ENCODE measurements at places on chromosomes 11 and 22.

DNA sequence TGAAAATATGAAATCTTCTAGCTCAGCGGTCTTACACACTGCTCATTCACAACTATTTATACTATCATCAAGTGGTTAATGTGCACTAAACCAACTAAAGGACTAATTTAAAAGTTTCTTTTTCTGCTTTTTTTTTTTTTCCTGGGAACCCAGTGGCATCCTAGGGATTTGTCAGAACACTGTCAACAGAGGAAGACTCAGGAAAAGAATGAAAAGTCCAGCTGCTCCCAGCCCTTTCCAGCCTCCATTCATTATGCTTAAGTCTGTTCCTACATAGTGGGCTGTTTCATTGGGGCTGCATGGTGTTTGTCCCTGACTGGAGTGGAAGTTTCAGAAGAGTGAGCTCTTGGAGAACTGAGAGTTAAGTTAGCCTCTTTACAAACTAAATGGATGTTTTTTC is 391.1 kb downstream of the AASDHPPT start:
- DNase-seq: no peak

GRCh38 chr11:112620621-112621394 is 340.4 kb upstream of the NCAM1 start:
- no peak for DNase-seq

- DNase-seq: no peak
Observed at GRCh38 chr11:7494086-7494745, 8.9 kb downstream of the OLFML1 start.

DNA sequence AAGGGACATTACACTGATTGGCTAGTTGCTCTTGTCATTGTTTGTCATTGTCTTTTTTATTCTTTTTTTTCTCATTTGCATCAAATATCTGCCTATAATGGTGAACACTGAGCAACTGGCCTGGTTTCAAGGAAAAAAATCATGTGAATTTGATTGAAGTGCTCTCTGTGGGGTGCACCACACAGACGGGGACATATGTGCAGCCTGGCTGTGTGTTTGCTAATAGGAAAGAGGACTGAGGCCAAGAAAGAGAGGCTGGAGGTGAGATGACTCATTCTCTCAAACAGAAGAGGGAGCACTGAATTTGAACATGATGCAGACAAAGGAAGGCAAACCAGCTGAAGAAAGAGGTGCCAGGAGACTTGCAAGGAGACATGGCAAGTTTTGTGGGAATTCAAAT is 684.9 kb upstream of the CCDC90B start:
- peak; percentile 6 for DNase-seq

GRCh38 chr11:16603245-16603644 is 135.2 kb upstream of the C11orf58 start:
- no peak for DNase-seq

GRCh38 chr11:76156971-76157427 is 49.3 kb downstream of the WNT11 start:
- no peak for DNase-seq

DNA sequence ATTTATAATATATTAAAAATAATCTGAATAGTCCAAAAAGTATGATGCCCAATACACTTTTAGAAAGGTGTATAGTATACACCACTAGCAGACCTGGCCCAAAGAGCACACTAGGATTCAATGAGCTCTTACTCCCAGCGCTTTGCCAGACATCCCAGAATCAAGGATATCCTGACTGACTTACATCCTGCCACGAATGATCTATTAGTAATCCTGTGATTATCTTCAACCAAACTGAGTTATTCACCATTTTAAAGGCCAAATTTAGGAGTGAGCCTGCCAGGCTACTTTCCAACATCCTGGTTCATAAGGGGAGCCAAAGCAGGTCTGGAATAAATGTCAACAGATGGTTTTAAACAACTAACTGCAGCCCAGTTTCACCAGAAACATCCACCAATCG is 60.8 kb upstream of the FAM181B start:
- no peak for DNase-seq

- DNase-seq: no peak
Observed at GRCh38 chr22:41043722-41044121, 48.7 kb upstream of the EP300 start.

- no peak for DNase-seq
Observed at GRCh38 chr11:87432022-87432421, 394.3 kb downstream of the TMEM135 start.

- DNase-seq: no peak
Observed at GRCh38 chr11:7254731-7255291, 3.1 kb downstream of the SYT9 start.

GRCh38 chr11:59216641-59217564 is 4.2 kb upstream of the MPEG1 start:
- no peak for DNase-seq

DNA sequence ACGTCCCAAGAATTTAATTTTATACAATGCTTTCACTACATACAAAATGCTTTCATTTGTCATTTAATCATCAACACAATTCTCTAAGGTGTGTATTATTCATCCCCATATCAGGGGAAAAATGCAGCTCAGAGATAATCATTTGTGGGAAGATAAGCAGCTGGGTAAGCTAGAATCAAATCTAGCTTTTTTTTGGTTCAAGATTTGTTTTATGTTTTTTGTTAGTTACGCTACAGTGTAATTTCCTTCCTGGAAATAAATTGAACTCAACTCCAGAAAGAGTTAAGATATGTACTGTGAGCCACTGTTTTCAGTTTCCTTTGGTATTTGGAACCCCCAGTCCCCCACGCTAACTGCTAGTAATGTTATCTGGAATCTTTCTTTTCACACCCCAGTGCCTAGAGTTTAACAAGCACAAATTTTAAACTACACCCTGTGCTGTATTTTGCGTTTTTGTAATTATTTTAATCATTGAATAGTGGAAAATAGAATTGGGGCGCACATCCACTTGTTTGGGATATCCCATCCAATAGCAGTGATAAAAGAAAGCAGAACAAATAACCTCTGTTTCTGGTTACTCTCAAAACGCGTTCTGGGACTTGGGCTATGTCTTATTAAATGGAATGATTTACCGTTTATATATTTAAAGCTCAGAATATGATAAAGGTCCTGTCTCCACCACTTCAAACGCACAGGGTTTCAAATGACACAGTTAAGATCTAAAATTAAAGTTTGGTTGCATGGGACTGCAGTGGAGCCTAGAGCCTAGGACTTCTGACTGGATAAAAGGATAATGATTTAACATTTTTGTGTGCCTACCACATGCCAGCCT is 2.1 kb upstream of the HSPA8 start:
- DNase-seq: no peak

DNA sequence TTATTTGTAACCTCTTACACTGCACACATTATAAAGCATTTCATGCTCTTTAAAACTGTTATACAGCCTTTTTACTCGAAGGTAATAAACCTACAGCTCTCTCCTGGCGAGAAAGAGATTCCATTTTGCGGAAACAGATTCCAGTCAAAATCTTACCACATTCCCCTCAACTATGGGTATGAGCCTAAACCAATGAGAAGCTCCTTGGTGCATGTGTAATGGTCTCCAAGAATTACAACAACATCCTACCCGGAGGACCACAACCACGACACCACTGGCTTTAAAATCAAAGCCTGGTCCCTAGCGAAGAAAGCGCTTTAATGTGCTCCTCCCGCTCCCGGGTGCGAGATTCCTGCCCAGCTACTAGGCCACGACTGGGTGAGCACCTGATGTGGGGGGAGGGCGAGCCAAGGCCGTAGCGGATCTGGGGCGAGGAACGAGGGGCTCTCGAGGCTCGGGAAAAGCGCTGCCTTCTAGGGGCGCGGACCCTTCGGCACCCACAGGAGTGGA is 821 bp downstream of the CELF1 start:
- no peak for DNase-seq

DNA sequence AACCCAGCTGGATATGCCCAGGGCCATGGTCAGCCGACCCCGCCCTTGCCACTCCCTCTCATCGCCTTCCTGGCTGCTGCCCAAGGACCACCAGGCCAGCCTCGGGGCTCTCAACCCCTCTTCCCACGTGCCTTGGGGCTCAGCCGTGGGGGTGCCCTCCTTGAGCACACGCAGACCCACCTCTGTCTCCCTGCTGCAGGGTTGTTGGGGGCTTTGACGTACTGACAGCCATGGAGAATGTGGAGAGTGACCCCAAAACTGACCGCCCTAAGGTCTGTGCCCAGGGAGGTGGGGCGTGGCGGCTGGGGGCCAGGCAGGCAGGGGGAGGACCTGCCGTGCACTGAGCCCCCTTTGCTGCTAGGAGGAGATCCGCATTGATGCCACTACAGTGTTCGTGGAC is 28.6 kb downstream of the PPIL2 start:
- DNase-seq: no peak

DNA sequence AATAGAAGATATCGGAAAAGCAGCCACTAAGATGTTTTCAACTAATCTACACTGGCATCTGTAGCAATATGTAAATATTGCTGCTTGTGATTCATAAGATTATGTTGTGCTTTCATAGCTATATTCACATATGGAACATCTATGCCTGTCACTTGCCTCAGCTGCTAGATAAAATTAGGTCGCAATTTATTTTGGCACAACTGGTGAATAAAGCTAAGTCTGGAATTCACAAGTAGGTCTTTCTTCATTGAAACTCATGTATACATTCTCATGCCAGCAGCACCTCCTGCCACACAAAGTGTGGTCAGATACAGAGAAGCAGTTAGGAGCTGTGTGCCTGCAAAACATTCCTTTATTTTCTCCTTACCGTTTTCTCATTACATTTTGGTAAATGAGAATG is 543.3 kb upstream of the CHORDC1 start:
- DNase-seq: no peak

- DNase-seq: no peak
Observed at GRCh38 chr11:46461461-46461927, 69.9 kb upstream of the CHRM4 start.

DNA sequence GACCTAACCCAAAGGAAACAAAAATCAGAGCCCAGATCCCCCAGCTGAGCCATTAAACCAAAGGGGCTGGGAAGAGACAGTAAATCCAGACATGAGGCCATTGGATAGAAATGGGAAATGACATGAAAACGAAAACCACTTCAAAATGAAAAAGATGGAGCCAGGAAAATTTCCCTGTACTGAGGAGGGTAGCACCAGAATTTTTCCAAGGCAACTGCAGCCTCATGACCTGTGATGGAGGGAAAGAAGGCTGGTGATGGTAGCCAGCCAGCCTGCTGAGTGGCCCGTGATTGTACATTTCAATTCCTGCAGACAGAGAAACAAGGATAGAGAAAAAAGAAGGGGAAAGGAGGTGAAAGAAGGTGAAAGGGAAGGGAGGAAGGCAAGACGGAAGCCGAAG is 268.4 kb upstream of the PLET1 start:
- DNase-seq: no peak

DNA sequence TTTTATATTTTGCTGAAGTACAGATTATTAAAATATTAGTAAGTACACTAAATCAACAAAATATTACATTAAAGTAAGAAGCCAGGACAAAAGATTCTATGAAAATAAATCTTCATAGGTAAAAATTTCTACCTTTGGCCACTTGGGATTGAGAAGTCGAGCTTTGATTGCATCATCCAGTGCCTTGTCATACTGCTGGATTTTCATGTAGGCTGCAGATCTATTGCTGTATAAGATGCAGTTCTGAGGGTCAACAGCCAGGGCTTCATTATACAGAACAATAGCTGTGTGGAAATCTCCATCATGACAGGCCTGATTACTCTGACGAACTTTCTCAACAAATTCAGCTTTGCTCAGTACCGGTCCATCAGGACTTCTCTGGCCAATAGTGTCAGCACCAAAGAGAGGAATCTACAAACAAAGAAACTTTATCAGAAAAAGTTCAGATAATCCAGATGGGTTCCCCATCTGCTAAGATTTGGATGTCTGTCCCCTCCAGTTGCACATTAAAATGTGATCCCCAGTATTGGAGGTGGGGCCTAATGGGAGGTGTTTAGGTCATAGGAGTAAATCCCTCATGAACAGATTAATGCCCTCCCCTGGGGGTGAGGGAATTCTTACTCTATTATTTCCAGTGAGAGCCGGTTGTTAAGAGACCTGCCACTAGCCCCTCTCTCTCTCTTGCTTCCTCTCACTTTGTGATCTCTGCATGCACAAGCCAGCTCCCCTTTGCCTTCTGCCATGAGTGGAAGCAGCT is 50.0 kb downstream of the TTC28 start:
- DNase-seq: no peak

- no peak for DNase-seq
Observed at GRCh38 chr11:68053117-68053516, 14.3 kb downstream of the TCIRG1 start.

GRCh38 chr11:126723665-126724045 is 276.9 kb downstream of the KIRREL3 start:
- no peak for DNase-seq

DNA sequence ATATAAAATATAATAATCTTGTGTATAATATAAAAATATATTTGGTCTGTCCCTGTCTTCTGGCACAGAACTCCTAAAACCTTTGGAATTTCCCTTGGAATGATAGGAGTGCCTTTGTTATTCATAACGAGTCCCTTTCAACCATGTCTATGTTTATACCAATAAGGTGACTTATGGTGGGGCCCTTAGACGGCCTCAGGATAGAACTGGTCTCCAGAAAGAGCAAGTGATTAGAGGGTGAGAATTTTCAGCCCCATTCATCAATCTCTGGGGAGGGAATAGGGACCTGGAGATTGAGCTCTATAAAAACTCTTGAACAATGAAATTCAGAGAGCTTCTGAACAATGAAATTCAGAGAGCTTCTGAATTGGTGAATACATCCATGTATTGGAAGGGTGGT is 18.4 kb upstream of the PICALM start:
- no peak for DNase-seq

GRCh38 chr11:104663190-104664140 is 234.8 kb downstream of the CASP12 start:
- DNase-seq: no peak

DNA sequence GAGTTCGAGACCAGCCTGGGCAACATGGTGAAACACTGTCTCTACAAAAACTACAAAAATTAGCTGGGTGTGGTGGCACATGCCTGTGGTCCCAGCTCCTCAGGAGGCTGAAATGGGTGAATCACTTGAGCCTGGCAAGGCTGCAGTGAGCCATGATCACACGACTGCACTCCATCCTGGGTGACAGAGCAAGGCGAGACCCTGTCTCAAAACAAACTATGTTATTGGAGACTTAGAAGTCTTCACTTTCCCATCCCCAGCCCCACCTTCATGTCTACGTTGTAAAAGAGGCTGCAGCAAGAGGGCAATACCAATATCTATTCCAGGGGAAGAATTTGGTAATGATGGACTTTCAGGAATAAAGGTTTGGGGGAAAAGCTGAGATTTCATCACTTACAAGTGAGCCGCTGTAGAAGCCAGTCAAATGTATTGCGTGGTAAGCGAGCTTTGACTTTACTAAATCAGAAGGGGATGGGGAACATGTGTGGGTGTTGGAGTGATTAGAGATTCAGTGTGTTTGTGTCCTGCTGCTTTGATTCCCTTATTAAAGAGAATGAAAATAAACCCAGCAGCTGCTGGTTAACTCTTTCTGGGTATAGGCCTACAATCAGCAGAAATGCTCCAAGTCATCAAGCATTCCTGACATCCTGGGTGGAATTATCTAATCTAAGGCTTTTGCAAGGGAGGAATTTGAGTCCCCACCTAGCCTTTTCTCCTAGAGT is 53.7 kb downstream of the UBASH3B start:
- no peak for DNase-seq

GRCh38 chr11:70885281-70886231 is 366.8 kb downstream of the SHANK2 start:
- no peak for DNase-seq

Data from neuronal stem cell (in vitro differentiated cells).